Gastroesophageal sphincter (tissue), 4 donors: ENCODE measurements at places on chromosomes 5 and 9.
A peak's percentile ranks its signal among the peaks of the same experiment; 100 is the strongest.

- ATAC-seq = peak; percentile 83
Measured at GRCh38 chr9:137277329-137278041, at the start of gene TOR4A. Gene TOR4A, plus strand, starts transcription at chr9:137277726. Its CDS starts 964 bp downstream, at chr9:137278690.

DNA sequence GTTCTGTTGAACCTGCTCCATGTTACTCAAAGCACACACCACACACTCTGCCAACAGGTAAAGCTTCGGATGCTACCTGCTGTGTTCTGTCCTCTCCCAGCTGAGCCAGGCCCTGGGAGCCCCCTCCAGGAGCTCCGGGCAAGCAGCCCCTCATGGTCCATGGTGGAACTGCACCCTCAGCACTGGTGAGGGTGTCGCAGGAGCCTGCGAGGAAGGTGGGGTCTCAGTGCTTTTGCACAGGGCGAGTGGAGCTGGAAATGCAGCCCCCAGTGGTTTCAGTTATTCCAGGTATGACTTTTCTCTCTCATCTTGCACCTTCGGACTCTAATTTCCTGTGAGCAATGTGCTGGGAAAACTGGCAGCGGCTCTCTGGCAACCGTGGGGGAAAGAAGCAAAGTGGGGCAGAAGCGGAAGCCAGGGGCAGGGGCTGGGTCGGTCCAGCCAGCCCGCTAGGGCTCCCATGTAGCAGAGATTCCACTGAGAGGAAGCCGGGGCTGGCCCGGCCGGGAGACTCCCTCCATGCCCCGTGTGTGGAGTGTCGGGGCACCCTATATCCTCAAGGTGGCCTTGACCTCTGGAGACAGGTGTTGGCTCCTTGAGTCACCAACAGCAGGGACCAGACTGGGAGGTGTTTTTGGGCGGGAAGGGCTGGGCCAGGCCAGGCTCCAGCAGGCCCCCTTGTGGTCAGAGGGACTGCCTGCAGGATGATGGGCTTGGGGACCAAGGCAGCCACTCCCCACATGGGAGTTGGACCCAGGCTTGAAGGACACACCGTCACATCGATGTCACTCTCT lies 75.6 kb upstream of the PRSS3 start:
- ATAC-seq = no peak

GRCh38 chr5:122846051-122846550 lies 688 bp downstream of the SNX24 start:
- peak; percentile 44 for ATAC-seq

DNA sequence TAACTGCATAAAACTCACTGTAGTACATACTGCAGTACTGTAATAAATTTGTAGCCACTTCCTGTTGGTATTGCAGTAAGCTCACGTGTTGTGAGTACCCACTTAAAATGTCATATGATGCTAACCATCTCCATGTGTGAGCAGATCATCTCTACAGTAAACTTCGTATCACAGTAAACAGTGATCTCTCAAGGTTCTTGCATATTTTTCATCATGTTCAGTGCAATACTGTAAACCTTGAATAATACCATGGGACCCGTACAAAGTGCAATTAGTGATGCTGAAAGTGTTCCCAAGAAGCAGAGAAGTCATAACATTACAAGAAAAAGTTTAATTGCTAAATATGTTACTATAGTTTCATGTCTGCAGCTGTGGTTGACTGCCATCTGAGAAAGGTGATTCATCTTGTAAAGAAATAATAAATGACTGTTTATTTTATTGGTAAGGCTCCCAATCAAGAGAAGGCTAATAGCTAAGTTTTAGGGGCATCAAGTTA lies 253.8 kb upstream of the POU5F2 start:
- ATAC-seq = no peak

- ATAC-seq = no peak
Measured at GRCh38 chr5:172672681-172673080, 31.6 kb downstream of the NEURL1B start.

DNA sequence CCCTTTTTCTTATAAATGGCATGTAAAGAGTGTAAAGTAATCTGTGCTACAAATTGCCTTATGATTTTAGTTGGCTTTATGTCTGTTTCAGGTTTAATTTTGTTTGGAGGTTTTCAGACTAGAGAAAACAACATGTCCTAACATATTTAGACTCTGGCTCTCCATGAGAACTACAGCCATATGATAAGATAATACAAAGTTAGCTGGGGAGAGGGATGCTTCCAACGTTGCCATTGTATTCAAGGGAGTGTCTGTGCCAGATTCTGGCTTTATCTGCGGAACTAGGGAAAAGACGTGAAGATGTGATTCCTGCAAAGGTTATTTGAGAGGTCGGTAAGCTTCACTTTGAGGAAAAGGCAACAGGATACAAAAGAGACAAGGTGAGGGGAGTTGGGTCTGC lies 140.0 kb upstream of the OTULINL start:
- no peak for ATAC-seq

DNA sequence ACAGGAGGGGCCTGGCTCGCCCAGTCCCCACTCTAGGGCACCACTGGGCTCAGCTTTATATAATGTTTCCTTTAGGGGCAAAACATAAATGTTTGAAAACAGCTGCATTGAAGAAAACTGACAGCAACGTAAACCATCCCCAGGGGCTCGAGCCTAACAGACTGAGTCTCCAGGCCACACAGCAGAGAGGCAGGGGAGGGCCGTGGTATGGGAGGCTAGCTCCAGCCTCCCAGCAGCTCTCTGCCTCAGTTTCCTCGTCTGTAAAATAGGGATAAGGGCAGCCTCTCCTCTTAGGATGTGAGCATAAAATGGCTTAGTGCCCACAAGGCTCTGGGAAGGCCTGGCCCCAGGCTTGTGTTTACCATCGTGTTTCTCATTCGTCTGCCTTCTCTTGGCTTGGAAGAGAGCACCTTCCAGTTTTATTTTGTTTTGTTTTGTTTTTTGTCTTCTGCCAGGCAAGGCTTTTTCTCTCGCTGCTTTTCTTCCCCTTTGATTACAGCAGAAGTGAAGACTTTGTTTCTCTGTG lies 2.7 kb downstream of the ANKRD33B start:
- ATAC-seq = no peak

DNA sequence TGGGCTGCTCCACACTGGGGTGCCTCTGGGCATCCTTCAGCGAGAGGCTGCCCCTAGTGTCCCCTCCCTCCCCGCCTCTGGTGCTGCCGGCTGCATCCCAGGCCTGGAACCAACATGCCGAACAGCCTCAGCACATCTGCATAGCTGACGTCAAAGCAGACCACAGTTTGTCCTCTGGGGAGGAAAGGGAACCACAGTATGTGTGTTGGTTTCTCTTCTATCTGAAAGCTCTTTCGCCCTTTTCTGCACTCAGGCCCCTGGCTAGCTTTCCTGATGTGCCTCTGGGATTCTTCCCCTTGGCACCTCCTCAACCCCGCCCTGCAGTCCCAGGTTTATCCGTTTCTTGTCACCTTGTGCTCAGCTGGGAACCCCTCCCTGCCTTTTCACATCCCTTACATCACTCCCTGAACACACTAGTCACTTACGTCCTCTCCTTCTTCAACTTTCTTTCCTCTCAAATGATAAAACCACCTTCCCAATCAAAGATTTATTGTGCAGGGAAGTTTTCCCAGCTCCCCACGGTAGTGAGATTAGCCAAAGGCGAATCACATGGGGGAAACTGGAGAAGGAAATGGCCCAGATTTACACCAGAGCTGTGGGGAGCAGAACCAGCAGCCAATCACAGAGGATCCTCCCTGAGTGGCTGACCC lies 35.5 kb upstream of the B4GALT1 start:
- peak; percentile 64 for ATAC-seq

GRCh38 chr9:108547411-108548135 lies 308.2 kb downstream of the ACTL7B start:
- ATAC-seq = no peak

GRCh38 chr5:91373600-91373999 lies 9.5 kb downstream of the ARRDC3 start:
- ATAC-seq = no peak

DNA sequence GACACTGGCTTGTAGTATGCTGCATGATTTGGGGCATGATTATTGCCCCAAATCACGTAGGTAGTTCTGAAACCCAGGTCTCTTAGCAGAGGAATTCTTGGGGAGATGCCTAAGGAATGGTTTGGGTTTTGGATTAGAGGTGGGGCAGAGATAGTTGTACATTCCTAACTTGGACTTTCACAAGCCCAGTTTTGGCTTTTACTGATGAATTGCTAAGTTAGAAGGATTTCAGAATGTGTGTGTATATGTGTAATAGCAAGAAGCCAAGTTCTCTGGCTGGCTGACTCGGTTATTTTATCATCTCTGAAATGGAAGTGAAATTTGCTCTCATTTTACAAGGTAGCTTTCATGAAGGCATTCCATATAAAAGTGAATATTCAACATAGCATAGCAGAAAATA lies 23.8 kb upstream of the ZNF131 start:
- no peak for ATAC-seq

GRCh38 chr5:96896806-96897205 lies 20.5 kb downstream of the ERAP2 start:
- ATAC-seq = no peak

GRCh38 chr9:131503626-131504465 lies 1.1 kb downstream of the POMT1 start:
- no peak for ATAC-seq

GRCh38 chr5:134642931-134643530 lies 5.6 kb upstream of the SEC24A start:
- no peak for ATAC-seq

GRCh38 chr9:110066929-110067716 lies 140.8 kb downstream of the C9orf152 start:
- no peak for ATAC-seq

- no peak for ATAC-seq
Measured at GRCh38 chr9:115116421-115117284, 1.3 kb downstream of the TNC start.

DNA sequence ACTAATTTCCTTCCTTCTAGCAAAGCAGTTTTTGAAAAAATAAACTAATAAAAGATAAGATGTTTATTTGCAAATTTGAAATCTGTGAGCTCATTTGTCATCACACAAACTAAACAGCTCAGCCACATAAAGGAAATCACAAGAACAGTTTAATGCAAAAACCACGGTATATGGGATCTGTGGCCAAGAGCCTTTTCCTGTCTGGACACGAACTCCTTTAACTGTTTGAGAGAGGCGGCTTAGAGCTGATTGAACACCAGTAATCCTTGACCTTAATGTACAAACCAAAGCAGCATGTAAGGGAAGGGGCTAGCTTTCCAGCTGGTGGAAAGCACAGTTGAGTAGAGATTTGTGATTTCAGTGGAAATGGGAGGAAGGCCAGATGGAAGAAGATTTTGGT lies 66.3 kb upstream of the SPINK5 start:
- no peak for ATAC-seq

GRCh38 chr5:118126159-118126558 lies 862.2 kb downstream of the DTWD2 start:
- no peak for ATAC-seq

- no peak for ATAC-seq
Measured at GRCh38 chr5:32587067-32587551, 1.8 kb downstream of the SUB1 start.

DNA sequence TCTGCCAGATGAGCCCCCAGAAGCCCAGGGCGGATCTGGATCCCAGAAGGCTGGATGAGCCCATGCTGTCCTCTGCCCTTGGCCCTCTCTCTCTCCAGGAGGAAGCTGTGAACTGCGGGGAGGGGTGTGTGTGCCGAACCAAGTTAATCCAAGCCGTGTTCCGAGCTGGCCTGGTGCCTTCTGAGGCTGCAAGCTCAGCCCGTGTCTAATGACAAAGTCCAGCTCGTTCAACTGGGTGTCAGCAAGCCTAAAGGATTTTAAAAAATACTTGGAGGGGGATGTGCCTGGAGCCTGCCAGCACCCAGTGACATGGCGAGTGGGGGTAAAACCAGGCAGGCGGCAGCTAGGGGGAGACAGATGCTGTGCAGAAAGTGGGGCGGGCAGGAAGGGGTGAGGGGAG lies 8.0 kb downstream of the STC2 start:
- peak; percentile 53 for ATAC-seq

DNA sequence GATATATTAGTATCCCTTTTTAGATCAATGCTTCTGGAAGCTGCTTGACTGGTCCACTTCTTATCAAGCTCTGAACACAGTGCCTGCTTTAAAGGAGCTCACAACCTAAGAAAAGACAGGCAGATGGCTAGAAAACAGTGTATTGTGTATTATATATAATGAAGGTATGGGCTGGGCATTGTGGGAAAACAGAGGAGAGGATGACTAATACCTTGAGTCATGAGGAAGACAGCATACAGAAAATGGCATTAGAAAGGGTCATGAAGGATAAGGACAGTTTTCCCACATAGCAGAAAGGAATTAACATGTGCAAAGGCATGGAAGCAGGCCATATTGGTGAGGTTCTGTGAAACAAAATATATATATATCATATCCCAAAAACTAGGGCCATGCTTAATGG lies 309.6 kb downstream of the MLLT3 start:
- no peak for ATAC-seq

DNA sequence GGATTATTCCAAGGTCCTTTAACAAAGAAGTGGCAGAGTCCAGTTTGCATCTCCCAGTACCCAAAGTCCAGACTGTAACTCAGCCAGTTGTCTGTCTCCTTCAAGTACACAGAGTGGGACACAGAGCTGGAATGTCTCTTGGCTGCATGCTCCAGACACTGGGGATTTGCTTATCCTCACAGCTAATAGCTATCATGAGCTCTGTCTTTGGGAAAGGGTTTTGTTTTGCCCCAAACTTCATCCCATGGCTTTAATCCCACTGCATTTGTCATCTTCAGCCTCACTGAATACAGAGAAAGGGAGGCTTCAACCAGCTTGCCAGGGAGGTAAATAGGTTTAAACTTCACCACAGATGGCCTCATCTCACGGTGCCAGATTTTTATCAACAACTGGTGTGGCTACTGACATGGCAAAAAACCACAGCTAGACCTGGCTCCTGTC lies 412.2 kb upstream of the SLC24A2 start:
- ATAC-seq = no peak

DNA sequence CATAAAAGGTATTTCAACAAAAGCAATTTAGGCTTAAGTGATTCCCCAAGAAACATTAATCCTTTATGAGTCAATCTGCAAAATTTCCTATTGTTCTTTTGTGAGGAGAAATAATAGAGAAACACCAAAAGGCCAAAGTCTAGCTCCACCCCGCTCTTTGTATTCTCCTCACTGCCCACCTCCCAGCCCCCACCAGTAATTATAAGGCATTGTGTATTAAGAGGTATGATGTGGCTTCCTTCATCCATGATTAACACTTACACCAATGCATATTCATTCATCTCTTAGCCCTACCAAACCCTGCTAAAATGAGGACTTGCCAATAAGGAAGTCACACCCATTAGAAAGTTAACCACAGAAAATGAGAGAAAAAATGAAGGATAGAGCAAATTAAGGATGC lies 105.3 kb upstream of the SPATA31D4 start:
- no peak for ATAC-seq

- ATAC-seq = no peak
Measured at GRCh38 chr5:132065351-132065937, 5.0 kb downstream of the IL3 start.

- ATAC-seq = peak; percentile 44
Measured at GRCh38 chr5:160438316-160439204, 16.9 kb downstream of the PTTG1 start.

DNA sequence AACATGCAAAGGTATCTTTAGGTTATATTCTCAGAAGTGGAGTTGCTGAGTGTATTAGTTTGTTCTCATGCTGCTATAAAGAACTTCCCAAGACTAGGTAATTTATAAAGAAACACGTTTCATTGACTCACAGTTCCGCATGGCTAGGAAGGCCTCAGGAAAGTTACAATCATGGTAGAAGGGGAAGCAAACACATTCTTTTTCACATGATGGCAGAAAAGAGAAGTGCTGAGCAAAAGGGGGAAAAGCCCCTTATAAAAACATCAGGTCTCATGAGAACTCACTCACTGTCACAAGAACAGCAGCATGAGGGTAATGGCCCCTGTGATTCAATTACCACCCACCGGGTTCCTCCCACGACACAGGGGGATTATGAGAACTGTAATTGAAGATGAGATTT lies 163.6 kb upstream of the PRLR start:
- no peak for ATAC-seq

- ATAC-seq = no peak
Measured at GRCh38 chr9:124392254-124392870, 22.9 kb downstream of the PSMB7 start.
